ENCODE measurements at places on chromosomes 2 and 18.

DNA sequence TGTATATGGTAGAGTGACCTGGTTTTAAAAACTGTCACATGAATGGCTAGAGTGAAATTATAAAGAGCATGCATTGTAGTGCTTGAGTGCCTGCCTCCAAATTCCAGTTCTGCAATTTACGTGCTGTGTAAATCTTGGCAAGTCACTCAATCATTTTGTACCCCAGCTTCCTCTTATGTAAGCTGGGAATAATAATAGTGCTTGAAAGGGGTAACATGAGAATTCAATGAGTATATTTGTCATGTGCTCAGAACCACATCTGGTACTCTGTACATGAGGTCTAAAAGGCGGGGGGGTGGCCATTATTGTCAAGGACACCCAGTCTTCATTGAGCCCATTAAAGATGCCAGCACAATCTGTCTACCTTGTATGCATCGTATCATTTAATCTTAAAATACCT lies 214.8 kb downstream of the MC4R start:
- DNase-seq, result no peak

DNA sequence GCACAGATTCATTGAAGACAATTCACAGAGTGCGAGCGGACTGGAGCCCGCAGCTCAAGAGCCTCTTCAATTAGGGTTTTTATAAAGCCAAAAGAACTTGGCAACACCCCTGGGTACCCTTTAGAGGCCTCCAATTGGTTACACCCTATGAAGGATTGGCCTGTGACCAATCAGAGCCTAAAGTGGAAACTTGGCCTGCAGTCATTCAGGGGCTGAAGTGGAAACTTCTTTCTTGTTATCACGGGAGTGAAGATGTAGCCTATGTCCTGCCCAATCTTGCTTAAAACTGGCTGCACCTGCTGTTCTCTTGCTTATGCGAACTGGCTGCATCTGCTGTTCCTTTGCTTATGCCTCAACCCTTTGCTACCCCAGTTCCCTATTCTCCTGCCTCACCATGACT lies 1.8 kb upstream of the HJURP start:
- DNase-seq, result no peak

DNA sequence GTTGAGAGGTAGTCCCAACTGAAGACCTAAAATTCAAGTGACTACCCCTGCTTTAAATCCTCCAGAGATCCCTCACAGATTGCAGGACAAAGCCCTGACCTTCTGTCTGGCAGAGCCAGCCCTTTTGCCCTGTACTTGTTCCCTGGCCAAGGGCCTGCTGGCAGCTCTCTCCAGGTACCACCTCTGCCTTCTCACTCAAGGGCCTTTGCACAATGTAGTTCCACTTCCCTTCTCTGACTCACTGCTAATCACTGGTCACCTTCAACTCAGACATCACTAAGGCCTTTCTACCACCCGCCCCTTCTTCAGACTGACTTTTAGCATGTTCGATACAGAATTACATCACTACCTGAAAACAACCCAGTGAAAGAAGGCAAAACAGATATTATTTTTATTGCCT lies 411.0 kb downstream of the TMEM182 start:
- no peak for DNase-seq

DNA sequence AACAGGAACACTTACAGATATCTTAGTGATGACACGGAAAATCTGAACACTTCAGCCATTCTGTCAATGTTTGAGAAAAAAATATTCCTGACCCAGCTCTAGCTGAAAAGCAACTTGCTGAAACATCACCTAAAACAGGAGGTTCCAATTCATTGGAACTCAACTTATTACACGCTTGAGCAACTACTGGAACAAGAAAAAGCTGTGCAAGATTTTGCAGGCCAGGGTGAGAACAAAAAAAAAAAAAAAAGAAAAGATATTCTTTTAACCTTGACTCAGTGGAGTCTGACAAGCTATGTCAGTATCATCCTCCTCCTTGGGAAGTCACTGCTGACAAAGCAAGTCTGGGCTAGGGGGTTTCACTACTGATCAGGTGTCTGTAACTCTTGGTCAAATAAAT lies 351.0 kb downstream of the SS18 start:
- no peak for DNase-seq

GRCh38 chr18:666177-666576 lies 8.7 kb downstream of the TYMS start:
- DNase-seq, result no peak

DNA sequence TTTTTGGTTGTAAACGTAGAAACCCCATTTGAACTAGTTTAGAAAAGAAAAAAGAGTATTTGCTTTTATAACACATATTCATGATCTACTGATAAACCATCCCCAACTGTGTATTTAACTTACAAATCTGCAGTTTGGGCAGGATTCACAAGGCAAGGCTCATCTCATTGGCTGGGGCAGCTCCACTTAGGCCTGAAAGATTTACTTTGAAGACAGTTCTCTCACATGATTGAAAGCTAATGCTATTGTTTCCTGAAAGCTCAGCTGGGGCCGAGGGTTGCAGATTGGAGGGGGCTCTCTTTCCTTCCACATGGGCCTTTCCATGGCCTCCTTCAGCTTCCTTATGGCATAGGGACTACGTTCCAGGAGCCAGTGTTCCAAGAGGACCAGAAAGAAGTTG lies 47.4 kb downstream of the ARHGAP15 start:
- no peak for DNase-seq

GRCh38 chr18:37516361-37516853 lies 49.2 kb downstream of the CELF4 start:
- no peak for DNase-seq

- no peak for DNase-seq
Observed at GRCh38 chr18:36527051-36527450, 229.5 kb downstream of the FHOD3 start.

DNA sequence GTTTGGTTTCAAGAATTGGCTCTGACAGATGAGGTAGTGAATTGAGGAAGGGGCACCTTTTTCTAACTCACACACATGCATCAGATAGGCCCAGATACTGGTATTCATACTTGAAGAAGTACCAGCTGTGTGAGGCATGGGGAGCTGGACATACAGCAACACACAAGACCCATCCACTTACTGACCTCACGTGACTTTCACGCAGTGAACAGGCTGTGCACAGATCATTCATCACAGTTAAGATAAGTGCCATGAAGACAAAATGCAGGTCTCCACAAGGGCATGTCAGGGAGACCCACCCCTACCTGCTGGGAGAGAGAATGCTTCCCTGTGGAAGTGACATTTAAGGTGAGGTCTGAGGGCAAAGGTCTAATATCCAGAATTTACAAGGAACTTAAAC lies 38.6 kb downstream of the SP110 start:
- no peak for DNase-seq

DNA sequence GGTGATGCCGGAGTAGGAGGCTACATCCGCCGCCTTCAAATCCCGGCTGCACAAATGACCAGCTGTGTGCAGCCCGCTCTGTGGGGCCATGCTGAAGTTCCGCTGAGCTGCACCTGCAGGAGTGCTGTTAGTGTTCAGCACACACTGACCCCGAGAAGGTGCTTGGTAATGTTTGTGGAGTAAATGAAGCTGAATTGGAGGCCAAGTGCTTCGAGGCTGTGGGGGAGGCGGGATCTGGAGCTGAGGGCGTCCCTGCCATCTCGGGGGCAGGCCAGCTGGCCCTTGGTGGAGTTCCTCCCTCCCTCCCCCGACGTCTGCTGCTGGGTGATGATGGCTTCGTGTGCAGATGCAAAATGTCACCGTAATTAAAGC lies 23.2 kb downstream of the KCNF1 start:
- no peak for DNase-seq

DNA sequence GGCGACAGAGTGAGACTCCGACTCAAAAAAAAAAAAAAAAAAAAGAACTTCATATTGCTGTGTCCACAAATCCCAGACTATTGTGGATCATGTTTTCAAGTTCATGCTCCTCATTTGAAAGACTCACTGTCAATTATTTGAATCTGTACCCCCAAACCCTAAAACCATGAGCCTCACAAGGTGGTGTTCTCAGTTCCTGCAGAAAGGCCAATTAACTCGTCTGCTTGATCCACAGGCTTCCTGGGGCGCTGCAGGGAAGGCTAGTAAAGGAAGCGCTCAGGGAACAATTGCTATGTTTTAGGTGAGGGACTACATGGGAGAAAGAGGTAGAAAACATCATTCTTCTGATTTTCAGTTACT lies 396.8 kb upstream of the NETO1 start:
- no peak for DNase-seq

DNA sequence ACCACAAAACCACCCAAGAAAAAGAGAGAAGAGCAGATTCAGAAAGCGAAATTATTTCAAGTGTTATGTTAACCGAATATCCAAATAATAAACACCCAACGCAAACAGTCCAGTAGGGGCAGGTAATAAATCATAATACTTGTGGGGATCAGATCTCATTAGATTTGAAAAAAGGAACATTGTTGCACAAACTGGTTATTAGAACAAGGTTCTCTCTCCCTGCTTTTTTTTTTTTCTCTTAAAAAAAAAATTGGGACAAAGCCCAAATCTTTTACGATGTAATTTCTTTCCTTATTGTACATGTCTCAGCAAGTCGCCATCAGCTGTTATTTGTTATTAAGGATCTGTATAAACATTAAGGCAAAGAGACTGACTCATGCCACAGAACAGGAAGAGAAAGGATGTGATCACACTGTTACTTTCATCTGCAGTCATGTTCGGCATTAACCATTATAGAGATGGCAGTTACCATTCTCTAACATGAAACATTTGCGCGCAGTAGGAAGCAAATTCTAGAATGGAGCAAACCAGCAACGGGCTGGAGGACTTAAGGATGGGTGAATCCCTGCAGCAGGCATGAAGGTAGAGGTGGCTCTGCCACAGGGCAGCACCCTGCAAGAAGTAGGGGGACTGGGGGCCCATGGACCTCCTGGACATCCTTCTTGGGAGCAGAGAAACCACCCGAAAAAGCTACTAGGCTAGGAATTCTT lies 42.0 kb downstream of the EPHA4 start:
- no peak for DNase-seq

- DNase-seq, result no peak
Observed at GRCh38 chr18:7789856-7790552, 222.9 kb downstream of the PTPRM start.

- DNase-seq, result no peak
Observed at GRCh38 chr2:44324971-44325426, 36.3 kb downstream of the PREPL start.

DNA sequence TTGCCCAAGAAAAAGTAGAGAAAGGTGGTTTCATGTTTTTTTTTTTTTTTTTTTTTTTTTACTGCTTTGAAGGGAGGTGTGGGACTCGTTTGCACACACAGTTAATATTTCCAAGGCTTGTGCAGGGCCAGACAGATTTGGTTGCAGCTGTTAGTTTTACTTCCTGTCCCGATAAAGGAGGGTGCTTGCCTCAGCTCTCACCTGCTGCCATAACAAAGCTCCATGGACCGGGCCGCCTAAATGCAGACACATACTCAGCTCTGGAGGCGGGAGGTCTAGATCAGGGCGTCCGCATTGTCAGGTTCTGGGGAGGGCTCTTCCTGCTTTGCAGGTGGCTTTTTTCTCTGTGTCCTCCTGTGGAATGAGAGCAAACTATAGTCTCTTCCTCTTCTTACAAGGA lies 69.9 kb downstream of the ODC1 start:
- DNase-seq, result peak; percentile 49

DNA sequence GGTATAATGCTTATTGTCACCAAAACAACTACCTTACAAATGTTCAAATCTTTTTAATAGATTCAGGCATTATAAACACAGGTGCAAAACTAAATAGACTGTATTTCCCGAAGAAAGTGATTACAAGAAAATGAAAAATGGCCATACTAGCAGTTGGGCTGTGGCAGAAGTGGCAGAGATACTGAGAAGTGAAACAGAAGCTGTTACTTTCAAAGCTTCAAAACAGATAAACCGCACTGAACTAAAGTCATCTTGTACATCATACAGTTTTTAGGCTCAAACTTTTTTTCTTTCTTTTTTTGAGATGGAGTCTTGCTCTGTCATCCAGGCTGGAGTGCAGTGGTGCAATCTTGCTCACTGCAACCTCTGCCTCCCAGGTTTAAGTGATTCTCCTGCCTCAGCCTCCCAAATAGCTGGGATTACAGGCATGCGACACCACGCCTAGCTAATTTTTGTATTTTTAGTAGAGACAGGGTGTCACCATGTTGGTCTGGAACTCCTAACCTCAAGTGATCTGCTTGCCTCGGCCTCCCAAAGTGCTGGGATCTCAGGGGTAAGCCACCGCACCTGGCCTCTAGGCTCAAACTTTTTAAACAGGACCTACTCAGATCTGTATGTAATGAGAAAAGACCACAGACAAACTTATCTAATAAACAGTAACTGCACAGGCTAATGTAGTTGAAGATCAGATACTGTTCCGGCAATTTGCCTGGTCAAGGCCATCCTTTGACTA lies 77.9 kb upstream of the SATB2 start:
- DNase-seq, result no peak

DNA sequence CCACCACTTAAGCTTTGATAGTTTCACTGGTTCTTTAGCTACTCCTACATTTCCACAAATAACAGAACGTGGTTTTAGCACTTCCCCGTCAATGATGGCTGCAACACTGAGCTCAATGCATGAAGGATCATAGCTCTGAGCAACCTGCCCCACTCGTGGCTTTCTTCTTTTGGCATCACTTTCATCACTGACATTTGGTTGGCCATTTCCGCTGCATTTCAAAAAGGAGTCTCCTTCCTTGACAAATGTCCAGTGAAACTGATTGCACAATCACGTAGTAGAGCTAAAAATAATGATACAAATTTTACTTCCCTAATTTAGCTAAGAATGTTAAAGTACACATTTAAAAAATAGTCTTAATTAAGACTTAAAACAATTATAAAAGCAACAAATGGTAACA lies 205.2 kb upstream of the HDAC4 start:
- DNase-seq, result no peak

DNA sequence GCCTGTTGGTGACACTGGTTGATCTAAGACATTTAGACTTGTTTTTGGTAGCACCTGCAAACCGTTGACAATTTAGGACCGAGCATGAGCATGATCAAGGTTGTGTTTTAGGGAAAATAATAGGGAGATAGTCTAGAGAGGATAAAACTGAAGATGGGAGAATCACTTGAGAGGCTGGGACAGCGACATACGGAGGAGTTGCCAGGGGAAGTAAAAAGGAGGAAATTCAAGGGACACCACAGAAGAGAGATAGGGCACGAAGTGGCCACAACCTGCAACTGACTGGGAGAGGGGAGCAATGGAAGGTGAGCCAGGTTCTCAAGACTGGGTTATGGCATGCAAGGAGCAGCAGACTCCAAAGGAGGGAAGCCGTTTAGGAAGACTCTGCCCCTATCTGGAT lies 1.4 kb upstream of the ATP8B1 start:
- no peak for DNase-seq

DNA sequence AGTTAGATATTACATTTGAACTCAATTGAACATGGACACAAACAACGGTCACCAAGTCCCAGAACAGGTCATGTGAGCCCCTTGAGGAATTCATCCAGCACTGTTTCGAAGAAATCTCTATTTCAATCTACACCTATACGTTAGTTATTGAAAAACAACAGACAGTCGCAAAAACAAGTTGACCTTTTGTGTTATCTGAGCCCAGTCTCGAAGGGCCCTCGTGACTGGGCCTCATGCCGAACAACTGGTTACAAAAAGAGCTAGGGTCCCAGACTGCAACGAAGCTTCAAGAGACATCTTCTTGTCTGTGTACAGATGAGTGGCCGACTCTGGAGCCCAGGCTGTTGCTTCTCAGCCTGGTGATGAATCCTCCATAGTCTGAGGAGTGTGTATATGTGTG lies 5.3 kb upstream of the DSG2 start:
- DNase-seq, result no peak

Measured in GM12891 (cell line).